Hematopoietic multipotent progenitor cell treated with erythropoietin and hydrocortisone succinate and interleukin-3 and kit ligand, for 15 days (in vitro differentiated cells): ENCODE measurements at places on chromosomes 3 and 15.

GRCh38 chr15:90086868-90087268 is 15.4 kb downstream of the IDH2 start:
- DNase-seq = peak; percentile 46

GRCh38 chr3:50192689-50193141 is 1.3 kb downstream of the GNAT1 start:
- DNase-seq = peak; percentile 60

DNA sequence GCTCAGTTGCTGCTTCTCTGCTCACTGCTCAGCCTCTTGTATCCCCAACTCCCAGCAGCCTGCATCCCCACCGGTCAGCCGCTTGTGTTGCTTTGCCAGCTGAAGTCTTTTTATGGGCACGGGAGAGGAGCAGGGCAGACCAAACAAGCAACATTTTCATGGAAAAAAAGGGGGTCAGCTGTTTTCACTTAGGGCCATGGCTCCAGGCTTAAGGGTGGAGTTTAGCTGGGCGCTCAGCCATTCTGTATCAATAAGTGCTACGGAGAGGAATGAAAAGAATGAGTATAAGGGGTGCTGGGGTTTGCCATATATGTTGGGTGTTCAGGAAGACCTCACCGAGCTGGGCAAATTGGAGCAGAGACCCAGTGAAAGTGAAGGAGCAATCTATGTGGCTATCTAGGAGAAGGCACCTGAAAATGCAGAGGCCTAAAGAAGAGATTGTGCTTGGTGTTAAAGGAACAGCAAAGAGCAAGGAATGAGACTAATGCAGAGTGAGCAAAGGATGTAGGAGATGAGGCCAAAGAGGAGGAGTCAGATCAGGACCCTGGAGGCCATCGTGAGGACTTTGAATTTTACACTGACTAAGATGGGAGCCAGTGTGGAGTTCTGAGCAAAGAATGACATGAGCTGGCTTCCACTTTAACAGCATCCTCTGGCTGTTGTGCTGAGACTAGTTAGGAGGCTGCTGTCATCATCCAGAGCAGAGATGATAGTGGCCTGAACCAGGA is 16.6 kb upstream of the IREB2 start:
- DNase-seq = no peak

GRCh38 chr15:42094512-42094963 is at the start of gene PLA2G4D:
Gene PLA2G4D (minus strand): TSS chr15:42094562. CDS start chr15:42094459, 103 bp downstream.
- DNase-seq = no peak

- no peak for DNase-seq
These were observed 24.6 kb downstream of the TRIP4 start for GRCh38 chr15:64412216-64412615.

GRCh38 chr15:28993051-28993719 is 107.4 kb downstream of the APBA2 start:
- DNase-seq = no peak

GRCh38 chr3:72614394-72615074 is 233.7 kb downstream of the SHQ1 start:
- no peak for DNase-seq

DNA sequence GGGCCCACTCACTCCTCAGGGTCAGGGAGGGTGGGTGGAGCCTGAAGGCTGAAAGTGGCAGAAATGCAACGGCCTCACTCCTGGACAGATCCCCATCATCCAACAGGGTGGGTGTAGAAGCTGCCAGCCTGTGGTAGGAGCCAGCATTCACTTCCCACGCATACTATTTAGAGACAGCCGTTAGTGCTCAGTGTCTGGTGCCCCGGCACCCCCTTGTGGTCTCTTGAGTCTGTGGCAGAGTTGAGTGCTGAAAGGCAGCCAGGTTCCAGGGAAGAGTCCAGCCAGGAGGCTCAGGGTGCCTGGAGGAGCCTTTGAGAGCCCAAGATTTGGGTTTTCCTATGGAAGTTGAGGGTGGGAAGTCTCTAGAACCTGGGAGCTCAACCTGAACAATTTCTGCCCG is 2.1 kb upstream of the GNAT1 start:
- DNase-seq = peak; percentile 23

DNA sequence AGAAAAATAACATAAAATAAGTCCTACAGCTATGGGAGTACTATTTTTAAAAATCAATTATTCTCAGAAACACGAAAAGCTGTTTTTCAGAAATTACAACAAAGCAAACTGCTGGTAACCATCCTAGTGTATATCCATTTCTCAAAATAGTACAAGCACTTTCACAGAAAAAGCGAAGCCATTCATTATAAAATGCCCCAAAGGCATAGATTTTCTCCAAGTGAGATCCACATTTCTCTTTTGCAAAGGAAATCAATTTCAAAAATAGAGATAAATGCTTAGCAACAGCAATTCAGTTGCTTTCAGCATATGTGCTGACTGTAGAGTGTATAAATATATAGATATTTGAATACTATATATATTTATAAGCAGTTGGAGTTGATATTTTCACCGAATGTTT is 1266.3 kb downstream of the SI start:
- no peak for DNase-seq

- no peak for DNase-seq
These were observed 2.0 kb downstream of the PPM1M start for GRCh38 chr3:52247409-52248164.

- no peak for DNase-seq
These were observed 244.4 kb downstream of the CHST2 start for GRCh38 chr3:143363949-143364348.

- DNase-seq = no peak
These were observed 55.0 kb upstream of the FOXB1 start for GRCh38 chr15:59948924-59949613.

DNA sequence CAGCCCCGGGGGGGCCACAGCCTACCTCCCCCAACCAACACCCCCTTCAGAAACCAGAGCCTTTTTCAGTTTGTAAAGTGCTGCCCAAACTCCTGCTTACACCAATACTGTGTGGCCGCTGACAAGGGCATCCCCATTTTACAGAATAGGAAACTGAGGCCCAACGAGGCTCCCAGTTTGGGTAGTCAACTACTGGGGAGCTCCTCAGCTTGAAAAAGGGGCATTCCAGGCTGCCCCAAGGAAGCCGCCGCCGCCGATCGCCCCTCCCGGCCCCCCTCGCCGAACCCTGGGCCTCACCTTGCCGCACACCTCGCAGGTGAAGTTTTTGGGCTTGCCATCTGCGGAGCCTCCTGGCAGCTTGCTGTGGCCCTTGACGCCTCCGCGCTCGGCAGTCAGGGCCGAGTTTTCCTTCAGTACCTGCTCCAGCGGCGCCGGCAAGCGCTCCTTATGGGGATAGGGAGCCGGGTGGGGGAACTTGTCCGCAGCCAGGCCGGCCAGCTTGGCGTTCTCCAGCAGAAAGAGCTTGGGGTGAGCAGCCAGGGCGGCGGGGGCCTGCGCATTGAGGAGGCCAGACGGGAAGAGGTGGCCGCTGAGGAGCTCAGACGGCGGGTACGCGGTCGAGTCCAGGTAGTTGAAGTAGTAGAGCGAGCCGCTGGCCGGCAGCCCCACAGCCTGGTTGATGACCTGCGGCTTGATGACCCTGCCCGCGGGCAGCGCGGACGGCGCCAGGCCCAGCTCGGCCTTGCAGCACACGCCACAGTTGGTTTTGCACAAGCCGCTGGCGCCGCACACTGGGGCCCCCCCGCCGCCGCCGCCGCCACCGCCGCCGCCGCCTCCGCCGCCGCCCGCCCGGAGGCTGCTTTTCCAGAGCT is 1.4 kb downstream of the FEZF2 start:
- no peak for DNase-seq

- no peak for DNase-seq
These were observed 23.3 kb upstream of the GABRR3 start for GRCh38 chr3:98058244-98058960.

DNA sequence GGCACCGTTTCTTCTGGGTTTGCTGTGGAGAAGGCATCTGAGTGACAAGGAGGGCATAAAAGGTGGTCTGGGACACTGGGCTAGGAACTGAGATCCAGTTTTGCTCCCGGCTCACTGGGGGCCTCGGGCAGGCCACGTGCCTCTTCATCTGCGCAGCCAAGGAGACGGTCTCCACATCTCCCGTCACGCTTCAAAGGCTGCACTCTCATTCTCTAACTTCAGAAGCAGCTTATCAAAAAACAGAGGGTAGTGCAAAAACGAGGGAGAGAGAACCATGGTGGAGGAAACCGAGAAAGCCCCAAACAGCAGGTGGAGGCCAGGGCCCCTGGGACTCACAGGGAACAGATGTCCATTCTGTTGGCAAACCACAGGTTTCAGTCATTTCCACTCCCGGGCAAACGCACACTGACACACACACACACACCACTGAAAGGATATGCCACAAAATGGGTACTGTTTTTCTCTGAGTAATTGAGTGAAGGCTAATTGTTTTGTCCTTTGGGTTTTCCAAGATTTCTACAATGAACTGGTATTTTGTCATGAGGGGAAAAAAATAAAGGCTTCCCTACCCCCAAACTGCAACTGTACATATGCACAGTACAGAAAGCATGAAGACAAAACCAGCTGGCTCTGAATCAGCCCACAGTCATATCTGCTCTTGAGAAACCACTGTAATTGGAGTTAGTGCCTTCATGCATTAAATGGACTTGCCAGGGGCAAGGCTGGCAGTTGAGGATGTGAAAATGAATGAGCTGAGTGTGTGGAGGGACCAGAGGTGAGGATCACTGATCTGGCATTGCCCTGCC is 71.9 kb downstream of the MGLL start:
- no peak for DNase-seq

GRCh38 chr15:52789601-52790168 is 451 bp downstream of the ONECUT1 start:
- DNase-seq = no peak

DNA sequence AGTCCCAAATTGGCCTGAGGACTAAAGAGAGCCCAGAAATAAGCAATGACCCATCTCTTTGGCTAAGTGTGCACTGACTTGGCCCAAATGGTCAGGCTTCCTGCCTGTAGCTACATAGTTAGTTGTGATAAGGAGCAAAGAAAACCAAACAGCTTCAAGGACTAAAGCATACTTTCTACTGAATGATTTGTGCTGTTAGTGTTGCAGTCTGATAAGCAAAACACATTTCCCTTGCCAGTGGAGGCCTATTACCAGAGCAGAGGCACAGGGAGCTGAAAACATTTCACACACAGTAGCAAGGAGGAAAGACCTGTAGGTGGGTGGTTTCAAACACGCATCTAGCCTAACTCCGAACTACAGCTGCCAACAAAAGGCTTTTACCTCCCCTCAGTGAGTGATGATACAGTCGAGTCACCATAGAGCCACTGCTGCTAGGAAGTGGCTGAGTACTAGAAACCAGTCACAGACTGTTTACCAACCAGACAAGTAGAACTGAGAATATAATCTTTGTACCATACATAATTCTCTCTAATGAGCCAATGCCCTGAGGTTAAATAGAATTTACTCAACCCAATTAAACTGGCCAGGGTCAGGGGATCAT is 222.3 kb upstream of the THBS1 start:
- DNase-seq = peak; percentile 4

- no peak for DNase-seq
These were observed 67.8 kb upstream of the ZBED2 start for GRCh38 chr3:111662907-111663306.

- no peak for DNase-seq
These were observed 224.8 kb upstream of the HES1 start for GRCh38 chr3:193910886-193911738.

GRCh38 chr3:105812194-105812586 is 56.6 kb downstream of the CBLB start:
- DNase-seq = no peak

DNA sequence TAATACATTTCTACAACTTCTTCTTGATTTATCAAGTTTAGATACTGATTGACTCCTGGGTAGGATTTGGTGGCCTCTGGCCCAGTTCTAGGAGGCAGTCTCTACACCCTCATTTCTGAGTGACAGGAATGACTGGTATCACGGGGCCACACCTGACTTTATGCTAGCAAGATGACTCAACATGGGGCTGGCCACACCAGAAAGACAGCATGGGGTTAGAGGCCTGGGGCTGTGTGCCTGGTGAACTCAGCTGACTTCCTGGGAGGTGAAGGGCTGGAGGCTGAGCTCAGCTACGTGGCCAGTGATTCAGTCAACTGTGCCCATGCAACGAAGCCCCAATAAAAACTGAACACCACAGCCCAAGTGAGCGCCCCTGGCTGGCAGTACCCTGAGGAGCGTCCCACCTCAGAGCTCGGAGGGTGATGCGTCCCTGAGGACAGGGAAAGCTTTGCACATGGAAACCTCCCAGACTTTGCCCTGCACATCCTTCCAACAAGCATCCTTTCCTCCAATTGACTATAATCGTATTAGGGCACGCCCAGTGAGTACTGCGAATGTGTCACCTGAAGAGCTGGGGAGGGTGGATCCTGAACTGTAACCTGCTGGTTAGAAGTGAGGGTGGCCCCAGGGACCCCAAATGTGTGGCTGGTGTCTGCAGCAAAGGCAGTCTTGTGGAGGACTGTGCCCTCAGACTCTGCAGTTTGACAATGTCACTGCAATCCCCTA is 57.2 kb downstream of the NIPA2 start:
- DNase-seq = no peak

- DNase-seq = no peak
These were observed 17.4 kb downstream of the TFG start for GRCh38 chr3:100726706-100727105.

- peak; percentile 25 for DNase-seq
These were observed 54.4 kb downstream of the FEZF2 start for GRCh38 chr3:62318752-62319569.

- no peak for DNase-seq
These were observed 234.3 kb upstream of the CCDC54 start for GRCh38 chr3:107142786-107143575.

- DNase-seq = no peak
These were observed 60.7 kb downstream of the CFAP20DC start for GRCh38 chr3:58989163-58989562.

GRCh38 chr3:190301591-190301990 is 20.7 kb downstream of the CLDN1 start:
- DNase-seq = no peak

GRCh38 chr3:109718850-109719249 is 381.5 kb upstream of the DPPA4 start:
- DNase-seq = no peak

DNA sequence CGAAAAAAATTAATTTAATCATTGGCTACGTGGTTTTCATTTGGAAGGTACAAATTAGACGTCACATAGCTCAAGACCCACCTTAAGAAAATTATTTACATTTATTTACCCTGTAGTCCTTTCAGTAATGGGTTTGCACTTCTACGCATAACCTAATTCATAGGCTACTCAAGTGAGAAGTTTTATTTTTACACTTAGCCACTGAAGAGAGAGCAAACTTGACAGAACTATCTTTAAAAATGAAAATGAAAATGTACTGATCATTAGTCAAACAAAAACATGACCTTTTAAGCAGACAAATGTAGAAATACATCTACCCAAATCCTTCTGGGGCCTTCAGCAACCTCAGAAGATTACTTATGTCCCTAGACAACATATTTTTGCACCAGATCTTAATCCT is 269.4 kb upstream of the TTC14 start:
- DNase-seq = no peak
